KG1 (cell line): ENCODE measurements at places on chromosomes 6 and 20.

- DNase-seq, result no peak
Measured at GRCh38 chr20:62768551-62769287, 27.6 kb upstream of the MRGBP start.

- DNase-seq, result no peak
Measured at GRCh38 chr6:33692078-33692759, 19.3 kb downstream of the UQCC2 start.

- no peak for DNase-seq
Measured at GRCh38 chr20:57426831-57427230, 35.6 kb downstream of the RBM38 start.

- DNase-seq, result no peak
Measured at GRCh38 chr6:35049900-35050756, 91.0 kb downstream of the TCP11 start.

DNA sequence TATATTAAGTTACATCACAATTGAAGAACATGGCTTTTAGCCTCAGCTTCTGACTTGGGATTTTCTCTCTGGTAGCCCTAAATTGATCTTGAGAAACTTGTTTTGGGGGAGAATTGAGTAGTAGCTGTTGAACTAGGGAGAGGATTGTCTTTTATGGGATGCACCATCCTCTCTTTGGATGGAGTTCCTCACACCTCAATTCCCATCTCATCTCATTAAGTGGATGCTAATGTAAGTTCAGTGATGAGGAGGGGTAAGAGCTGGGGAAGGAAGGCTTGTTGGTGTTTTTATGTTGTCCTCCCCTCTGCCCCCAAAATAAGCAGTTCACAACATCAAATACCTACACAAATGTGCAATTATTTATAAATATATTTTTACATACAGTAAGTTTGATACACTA lies 4.0 kb downstream of the GJA1 start:
- DNase-seq, result no peak

GRCh38 chr6:143863771-143864170 lies 503 bp upstream of the ZC2HC1B start:
- no peak for DNase-seq

- DNase-seq, result no peak
Measured at GRCh38 chr6:36263390-36264000, 6.4 kb upstream of the PNPLA1 start.

- no peak for DNase-seq
Measured at GRCh38 chr6:98487612-98488011, 346.8 kb upstream of the POU3F2 start.

- DNase-seq, result no peak
Measured at GRCh38 chr6:157879034-157879872, 56.2 kb downstream of the SNX9 start.

DNA sequence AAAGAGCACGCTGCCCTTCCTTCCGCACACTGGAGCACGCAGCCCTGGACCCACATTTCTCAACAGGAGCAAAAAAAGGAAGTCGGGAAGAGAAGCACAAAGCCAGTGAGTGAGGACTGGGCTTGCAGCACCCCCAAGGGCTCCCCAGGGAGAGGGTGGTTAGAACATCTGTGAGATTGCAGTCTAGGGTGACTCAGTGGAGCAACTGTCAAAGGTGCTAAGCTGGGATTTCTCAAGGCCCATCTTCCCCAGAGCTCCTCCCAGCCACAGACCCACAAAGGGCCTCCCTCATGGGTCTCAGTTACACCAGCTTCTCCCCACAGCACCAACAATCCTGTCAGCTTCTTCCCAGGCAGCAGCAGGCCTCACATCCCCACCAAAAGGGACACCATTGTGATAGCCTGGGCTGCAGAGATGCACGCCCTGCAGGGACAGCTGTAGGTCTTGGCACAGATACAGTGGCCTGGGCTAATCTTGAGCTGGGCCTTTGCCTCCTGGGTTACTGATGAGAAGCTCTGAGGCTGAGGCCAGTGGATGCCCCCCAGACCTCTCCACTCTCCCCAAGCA lies 39.6 kb upstream of the CD93 start:
- no peak for DNase-seq

GRCh38 chr6:108737594-108738546 lies 110.4 kb upstream of the ARMC2 start:
- DNase-seq, result no peak

- DNase-seq, result no peak
Measured at GRCh38 chr6:106163966-106164877, 78.1 kb downstream of the PRDM1 start.

- DNase-seq, result no peak
Measured at GRCh38 chr20:2138396-2138795, 36.8 kb downstream of the STK35 start.

- DNase-seq, result no peak
Measured at GRCh38 chr20:50792708-50793574, 1.9 kb upstream of the BCAS4 start.

DNA sequence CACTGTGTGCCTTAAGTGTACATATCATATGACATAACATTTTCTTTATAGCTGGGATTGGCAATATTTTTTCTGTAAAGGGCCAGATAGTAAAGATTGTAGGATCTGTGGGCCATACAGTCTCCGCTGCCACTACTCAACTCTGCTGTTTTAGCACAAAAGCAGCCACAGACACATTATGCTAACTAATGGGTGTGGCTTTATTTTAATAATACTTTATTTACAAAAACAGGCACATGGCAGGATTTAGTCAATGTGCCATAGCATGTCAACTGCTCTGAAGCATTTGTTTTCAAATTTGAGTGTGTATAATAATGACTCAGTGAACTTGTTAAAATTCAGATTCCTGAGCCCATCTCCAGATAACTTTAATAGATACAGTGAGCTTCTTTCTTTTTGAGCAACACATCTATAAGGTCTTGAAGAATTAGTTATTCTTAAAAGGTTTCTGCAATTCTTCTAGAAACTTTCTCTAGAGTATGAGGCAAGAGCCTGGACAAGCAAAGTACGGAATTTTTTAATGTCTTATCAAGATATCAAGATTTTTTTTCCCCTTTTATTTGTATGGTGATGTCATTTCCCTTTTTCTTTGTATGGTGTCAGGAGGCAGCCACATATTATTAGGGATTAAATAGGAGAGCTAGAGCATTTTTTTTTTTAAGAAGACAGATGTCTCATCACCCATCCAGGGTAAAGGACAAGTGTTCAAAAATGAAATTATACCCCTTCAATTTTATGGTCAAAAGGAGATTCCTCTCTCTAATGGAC lies 518.3 kb downstream of the DHX35 start:
- no peak for DNase-seq

GRCh38 chr6:4672772-4673171 lies 103.4 kb upstream of the CDYL start:
- no peak for DNase-seq

- no peak for DNase-seq
Measured at GRCh38 chr6:53829698-53830221, 35.0 kb downstream of the LRRC1 start.

GRCh38 chr6:155352811-155353210 lies 38.5 kb upstream of the TFB1M start:
- DNase-seq, result no peak

DNA sequence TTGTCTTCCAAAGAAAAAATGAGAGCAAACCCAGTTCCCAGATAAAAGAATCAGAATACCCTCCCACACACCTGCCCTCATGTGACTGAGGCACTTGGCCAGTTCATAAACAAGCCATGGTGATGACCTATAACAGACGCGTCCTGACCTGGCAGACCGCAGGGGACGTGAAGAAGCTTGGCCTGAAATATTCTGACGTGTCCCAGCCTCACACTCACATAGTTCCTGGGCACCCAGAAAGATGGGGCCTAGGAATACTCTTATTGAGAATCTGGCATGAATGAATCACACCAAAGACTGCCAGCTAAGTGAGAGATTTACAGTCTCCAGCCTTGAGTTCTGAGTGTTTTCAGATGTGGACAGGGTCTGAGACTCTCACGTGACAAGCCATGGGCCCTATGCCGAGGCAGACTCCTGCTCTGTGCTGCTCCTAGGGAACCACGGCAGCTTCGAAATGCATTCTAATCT lies 17.2 kb upstream of the MAP3K4 start:
- DNase-seq, result no peak

DNA sequence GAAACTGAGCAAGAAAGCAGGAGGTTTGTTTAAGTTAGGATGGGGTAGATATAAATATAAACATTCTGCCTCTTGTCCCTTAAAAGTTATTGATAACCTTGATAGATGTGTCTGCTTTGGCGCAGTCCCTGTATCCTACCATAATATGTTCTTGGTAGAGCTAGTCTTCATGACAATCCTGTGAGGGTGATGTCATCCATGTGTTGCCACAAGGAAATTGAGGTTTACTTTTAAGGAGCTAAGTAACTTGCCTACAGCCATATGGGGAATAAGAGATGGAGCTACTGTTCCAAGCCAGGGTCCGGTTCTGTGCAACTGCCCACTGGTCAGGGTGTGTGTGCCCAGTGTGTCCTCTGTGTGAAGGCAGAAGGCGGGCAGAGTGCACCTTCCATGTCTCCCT lies 78.5 kb downstream of the SSR1 start:
- DNase-seq, result no peak

DNA sequence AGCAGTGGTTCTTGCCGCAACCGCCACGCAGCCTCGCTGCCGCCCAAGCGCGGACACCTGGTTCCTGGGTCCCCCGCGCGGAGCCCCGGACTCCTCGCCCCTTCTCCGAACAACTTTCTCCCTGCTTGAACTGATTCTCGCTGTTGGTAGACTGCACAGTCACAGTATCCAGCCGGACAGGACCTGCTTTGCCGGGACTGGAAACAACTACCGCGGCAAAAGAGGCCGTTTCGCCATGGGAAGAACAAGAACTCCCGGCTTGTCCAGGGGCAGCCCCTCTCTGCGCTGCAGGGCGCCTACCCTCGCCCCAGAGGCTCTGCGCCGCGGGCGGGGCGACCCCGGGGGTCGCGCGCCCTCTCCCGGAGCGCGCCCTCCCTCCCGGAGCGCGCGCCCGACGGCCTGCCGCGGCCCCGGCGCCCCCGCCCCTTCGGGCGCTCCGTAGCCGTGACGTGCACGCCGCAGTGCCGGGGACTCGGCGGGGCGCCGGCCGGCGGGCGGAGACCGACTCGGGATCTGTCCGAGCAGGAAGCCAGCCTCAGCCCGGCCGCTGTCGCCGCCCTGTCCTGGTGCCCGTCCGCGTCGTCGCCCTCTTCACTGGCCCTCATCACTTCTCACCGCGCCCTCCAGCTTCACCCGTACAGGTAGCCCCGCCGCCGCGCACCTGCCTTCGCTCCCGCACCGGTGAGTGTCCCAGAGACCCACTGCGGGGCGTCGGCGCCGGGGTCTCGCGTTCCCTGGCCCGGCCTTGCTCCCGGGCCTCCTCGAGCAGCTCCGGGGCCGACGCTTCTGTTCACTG lies at the start of gene MYO6:
MYO6 (plus strand) TSS at position 497 of the 796 bp plus-strand sequence. CDS start 68,309 bp downstream, outside the sequence.
- DNase-seq, result no peak
